ENCODE measurements at places on chromosomes 3 and 15.
A peak's percentile ranks its signal among the peaks of the same experiment; 100 is the strongest.

- DNase-seq: no peak
Observed at GRCh38 chr15:73650416-73651126, 17.4 kb upstream of the NPTN start.

GRCh38 chr15:100723315-100723801 is 121.0 kb downstream of the ASB7 start:
- DNase-seq: no peak

DNA sequence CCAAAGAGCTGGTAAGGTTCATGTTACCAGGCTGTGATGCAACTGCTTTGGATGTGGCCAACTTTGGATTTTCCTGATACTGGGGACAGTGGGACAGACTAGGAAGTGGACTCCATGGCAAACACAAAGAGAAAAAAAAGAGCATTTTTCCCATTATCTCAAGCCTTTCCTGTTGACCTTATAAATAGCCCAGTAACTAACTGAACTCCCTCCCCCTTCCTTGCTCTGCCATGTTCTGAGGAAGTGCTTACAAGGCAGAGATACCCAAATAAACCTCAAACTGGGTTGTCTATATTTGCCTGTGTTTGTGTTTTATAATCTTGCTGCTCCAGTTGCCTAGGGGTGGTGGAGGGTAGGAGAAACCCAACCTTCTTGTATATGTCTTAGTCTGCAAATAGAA is 27.3 kb upstream of the SLC9A9 start:
- DNase-seq: no peak

GRCh38 chr3:195226445-195226844 is 44.5 kb downstream of the XXYLT1 start:
- no peak for DNase-seq

GRCh38 chr3:99023590-99024192 is 122.2 kb upstream of the DCBLD2 start:
- no peak for DNase-seq

- DNase-seq: peak; percentile 51
Observed at GRCh38 chr3:106428565-106428994, 559.8 kb upstream of the CBLB start.

DNA sequence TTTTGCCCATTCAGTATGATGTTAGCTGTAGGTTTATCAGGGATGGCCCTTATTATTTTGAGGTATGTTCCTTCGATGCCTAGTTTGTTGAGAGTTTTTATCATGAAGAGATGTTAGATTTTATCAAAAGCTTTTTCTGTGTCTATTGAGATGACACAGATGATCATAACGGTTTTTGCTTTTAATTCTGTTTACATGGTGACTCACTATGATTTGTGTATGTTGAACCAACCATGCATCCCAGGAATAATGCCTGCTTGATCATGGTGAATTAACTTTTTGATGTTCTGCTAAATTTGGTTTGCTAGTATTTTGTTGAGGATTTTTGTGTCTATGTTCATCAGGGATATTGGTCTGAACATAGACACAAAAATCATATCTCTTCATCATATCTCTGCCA is 8.3 kb downstream of the GPR156 start:
- DNase-seq: no peak
